ENCODE measurements at places on chromosomes 11 and 22. TPM values are rescaled to one million over a fixed set of nuclear protein-coding genes. Genes with fewer than 3 reads are reported as not detected.

- DNase-seq = no peak
These were observed 497 bp upstream of the SSRP1 start for GRCh38 chr11:57336111-57336666.

DNA sequence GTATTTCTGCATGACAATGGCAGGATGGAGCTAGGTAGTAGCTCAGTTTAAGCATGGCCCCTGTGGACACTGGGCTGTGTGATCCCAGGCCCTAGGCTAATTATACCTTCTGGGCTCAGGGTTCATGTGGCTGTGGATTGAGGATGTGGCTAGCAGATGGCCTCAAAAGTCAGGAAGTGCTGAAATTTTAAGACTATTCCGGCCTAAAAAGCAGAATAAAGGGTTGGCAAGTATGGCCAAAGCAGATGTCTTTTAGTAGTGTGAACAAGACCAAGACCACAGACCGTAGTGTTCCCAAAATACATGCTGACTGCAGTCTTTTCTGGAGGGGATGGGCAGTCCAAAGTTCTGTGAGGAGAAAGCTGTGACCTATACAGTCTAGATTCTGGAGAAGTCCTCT, 115.7 kb upstream of the RAG2 start:
- DNase-seq = no peak

GRCh38 chr11:109956124-109956793, 136.9 kb upstream of the ZC3H12C start:
- DNase-seq = no peak

DNA sequence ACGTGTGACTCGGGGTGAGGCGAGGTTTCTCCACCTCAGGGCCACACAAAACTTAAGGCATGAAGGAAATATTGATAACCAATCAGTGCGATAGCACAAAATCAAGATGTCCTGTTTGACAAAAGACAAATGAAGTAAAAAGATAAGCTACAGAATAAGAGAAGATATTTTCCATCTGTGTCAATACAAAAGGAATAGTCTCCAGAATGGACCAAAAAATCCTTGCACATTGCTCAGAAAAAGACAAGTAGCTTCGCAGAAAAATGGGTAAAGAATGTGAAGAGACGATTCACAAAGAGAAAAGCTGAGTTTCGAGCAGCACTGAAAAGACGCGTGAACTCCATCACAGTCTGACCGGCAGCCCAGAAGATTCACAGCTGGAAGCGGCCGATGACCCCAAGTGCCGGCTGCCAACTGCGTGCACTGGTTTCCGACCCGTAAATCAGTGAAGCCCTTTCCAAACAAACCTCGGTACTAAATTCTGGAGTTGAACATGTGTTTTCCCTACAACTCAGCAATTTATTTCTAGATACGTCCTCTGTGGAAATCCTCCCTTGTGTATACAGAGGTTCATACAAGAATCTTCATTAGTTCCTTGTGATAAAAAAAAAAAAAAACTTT, 308.4 kb downstream of the BRD1 start:
- DNase-seq = no peak

GRCh38 chr11:95156916-95157541, 67.4 kb downstream of the ENDOD1 start:
- no peak for DNase-seq

- DNase-seq = no peak
These were observed 1.9 kb downstream of the CSNK2A3 start for GRCh38 chr11:11351042-11351586.

DNA sequence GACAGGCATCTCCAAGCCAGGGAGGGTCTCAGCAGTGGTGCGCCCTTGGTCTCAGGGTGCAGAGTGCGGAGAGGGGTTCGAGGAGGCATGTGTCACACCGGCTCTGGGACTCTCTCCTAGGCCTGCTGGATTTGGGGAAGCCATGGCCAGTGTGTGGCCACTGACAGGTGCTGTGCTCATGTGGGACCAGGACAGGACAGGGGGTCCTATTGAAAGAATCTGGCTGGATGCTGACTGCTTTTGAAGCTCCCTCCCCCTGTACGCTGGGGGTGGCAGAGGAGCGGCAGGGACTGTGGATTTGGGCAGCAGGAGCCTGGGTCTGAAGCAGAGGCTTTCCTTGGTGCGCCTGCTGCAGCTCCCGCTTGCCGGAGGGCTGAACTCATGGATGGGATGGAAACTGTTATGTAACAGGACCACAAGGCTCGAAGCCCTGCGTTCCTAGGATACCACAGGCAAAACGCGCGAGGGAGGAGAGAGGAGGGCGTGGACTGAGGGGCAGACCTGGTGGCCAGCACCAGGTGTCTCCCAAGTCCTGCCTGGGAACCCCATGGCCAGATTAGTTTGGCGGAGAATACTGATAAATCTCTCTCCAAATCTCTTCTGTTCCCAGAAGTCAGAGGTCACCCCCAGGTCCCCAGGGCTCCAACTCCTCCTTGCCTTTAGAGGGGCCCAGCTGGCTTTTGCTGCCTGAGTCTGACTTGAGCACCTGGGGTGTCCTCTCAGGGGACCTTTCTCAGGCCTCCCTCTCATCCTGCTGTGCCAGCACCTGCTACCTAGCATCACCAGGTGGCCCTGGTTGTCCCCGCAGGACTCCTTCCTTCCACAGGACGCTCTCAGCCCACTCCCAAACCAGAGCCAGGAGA, 13.8 kb upstream of the TEF start:
- peak; percentile 52 for DNase-seq

DNA sequence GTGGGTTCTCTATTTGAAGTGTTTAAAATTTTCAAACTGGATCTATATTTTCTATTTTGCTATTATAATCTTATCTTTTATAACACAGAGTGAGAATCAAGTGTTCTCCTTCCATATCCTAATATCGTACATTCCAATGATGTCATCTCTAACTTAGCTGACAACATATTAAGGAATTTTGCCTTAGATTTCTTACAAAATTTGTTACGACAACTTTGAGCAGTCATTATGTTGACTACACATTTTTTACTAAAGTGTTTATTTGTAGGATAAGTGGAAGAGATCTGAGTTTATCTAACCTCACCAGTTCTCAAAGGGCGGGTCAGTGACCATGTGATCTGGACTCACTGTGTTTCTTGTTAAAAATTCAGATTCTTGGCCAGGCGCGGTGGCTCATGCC, 12.7 kb downstream of the BTG4 start:
- DNase-seq = no peak

DNA sequence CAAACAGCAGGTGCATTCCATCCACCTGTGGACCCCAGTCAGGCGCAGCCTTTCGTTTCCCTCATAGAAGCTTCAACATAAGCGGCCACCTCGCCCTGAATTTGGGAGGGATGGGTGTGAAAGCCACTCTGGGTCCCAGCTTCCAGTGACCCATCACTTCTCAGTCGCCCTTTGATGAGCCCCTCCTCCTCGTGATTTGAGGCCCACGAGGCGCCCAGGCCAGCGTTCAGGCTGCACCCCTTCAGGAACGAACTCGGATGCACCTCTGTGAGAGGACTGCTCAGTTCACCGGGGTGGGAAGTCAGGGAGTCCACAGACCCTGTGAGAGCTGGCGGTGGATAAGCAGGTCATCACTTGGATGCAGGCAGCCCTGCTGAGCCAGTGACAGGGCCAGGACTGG, 1118.2 kb downstream of the BRD1 start:
- no peak for DNase-seq

DNA sequence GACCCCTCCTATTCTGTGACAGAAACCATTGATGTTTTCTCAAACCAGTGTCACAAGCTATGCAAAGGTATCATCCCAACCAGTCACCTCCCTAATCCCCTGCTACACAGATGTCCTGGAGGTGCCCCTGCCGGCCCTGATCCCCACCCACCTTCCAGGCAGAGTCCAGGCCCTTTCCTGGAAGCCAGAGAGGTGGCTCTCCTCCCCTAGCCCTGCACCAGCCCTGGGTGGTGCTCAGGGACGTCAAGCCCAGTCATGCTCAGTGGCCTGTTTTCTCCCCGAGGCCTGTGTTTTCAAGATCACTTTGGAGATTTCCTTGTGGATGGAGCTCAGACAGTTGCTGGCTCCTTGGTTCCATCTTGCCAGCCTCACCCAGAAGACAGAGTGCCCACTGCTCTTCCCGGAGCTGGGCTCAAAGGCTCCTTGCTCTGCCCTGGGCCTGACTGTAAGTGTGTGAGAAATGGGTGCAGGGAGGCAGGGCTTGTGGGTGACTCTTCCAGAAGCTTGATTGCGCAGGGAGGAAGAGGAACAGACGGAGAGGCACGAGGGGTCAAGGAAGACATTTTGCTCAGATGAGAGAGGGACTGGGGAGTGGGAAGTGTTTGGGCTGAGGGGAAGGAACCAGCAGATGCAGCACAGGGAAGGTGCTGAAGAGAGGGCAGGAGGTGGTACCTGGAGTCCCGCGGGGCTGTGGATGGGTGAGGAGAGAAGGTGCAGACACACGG, 11.3 kb downstream of the P2RY6 start:
- no peak for DNase-seq

DNA sequence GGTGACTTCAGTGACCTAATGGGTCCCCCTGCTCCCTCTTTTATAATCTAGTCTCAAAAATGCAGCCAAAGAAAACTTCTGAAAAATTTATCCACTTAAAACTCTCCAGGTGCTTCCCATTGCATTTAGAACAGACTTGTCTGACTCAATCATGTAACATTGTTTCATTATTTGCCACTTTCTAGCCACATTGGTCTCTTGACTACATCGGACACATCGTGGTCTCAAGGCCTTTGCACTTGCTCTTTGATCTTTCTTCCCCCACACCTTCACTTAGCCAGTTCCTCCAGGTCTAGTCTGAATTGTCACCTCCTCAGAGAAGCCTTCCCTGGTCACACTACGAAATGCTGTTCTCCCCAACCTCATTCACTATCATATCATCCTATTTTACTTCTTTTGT, 97.0 kb upstream of the E2F8 start:
- no peak for DNase-seq

- DNase-seq = no peak
These were observed 114.9 kb downstream of the ETS1 start for GRCh38 chr11:128472128-128473089.

DNA sequence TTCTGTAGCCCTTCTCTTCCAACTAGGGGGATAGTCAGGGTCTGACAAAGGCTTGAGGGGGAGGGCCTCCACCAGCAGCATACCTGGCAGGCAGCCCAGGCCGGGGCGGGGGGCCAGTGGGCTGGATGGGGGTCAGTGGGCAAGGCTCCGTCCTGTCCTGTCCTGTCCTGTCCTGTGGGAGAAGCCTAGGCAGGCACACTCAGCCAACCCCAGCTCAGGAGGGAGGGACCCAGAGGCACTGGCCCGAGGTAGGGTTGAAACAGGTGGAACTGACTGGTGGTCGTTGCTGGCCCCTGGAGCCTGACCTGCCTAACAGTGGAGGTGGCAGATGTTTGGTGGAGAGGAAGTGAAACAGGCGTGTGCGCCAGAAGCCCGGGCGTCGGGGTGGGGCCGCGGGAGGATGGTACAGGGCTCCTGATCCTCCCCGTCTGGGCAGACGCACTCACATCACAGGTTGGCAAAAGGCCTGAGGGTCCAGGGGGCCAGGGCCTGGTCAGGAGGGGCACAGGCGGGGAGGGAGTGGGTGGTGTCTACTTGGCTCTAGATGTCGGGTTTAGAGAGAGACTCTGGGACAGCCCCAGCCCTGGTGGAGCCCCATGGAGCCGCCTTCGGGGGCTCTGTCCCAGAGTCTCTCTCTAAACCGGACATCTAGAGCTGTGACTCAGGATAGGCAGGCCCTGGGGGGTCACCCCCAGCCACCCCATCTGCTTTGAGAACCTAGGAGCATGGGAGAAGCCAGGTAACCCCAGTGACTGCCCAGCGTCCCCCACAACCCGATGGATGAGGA, 32.5 kb upstream of the GRAMD4 start:
- DNase-seq = no peak

DNA sequence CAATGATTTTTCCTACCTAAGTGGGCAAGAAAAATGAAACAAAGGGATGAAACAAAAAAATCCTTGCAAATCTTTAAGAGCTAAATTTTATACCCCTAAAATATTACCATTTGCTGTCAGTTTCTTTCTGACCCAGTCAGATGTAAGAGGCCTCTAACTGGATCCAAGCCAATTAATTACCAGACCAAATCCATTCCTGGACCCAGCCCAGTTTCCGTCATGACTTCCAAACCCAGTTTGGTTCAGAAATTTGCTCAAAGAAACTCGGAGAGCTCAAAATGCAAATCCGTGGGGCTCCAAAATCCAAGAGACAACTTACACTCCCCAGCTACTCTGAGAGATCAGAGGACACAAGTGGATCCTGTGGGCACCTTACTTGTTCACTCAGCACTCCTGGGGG, 46.8 kb downstream of the TRIM44 start:
- no peak for DNase-seq

GRCh38 chr22:48745842-48746788, 1081.6 kb downstream of the BRD1 start:
- no peak for DNase-seq

- DNase-seq = no peak
These were observed 6.5 kb upstream of the CYB5R3 start for GRCh38 chr22:42655693-42656092.

GRCh38 chr11:100353083-100353482, 334.0 kb upstream of the ARHGAP42 start:
- no peak for DNase-seq

- peak; percentile 11 for DNase-seq
These were observed 622 bp downstream of the RBM4B start for GRCh38 chr11:66676931-66677598.

DNA sequence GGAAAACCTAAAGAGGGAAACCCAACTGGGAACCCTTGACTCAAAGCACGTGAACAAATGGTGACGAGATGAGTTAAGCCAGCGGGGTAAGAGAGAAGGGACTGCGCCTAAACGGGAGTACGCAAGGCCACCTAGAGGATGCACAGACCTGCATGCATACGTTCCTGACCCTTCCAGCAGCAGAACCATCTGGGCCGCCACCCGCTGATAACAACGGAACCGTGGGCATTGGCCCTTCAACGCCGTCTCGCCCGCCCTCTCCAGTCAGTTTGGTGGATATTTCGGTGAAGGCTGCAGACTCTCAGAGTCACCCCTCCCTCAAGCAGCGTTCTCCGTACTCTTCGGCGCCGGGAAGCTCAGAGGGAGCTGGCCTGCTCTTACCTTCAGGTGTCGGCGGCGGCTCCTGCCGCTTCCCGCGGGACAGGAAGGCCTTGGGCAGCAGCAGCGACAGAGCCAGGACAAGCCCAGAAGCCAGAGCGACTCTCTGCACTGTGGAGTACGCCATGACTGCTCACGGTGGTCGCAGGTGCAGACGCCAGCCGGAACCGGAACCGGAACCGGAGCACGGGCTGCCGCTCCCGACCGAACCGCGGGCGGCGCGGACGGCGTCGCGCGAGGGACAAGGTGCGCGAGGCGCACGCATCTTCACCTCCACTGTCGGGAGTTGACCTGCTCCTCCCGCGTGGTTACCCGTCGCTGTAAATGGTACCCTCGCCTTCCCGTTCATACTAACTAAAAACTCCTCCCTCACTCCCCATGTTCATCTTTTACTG, at the start of gene RIC3:
TSS of gene RIC3 (minus strand) at position 541 of the 773 bp plus-strand sequence. CDS start at position 505, 36 bp downstream.
- no peak for DNase-seq

DNA sequence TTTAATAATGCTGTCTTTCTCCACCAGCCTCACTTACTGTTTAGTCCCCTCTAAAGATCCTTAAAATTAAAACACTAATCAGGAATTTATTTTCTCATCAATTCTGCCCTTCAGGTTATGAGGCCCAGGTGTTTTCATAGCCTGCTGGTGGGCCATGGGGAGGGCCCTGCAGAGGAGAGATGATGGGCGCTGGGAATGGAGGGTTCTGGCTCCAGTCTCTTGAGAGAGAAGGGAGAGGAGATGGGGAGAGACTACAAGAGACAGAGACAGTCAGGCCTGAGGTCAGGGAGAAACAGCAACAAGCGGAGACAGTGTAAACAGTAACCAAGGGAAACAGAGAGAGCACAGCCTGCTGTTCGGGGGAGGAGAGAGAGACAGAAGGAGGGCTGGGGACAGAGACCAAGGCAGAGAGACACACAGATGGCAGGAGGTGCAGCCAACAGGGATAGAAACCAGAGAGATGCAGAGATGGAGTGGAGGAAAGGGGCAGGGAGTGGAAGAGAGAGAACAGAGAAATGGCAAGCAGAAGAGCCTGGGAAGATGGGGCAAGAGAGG, 187.3 kb upstream of the SYT13 start:
- no peak for DNase-seq

The ZBTB16 gene
- 668 TPM for total RNA-seq

Data from tibial nerve (tissue), 4 donors.